ENCODE measurements at places on chromosomes 16 and 17. TPM values are rescaled to one million over a fixed set of nuclear protein-coding genes. Genes with fewer than 3 reads are reported as not detected.

Gene AATK
- total RNA-seq = 0.72 TPM

Gene MAPK8IP3
- 381 TPM for total RNA-seq

DNA sequence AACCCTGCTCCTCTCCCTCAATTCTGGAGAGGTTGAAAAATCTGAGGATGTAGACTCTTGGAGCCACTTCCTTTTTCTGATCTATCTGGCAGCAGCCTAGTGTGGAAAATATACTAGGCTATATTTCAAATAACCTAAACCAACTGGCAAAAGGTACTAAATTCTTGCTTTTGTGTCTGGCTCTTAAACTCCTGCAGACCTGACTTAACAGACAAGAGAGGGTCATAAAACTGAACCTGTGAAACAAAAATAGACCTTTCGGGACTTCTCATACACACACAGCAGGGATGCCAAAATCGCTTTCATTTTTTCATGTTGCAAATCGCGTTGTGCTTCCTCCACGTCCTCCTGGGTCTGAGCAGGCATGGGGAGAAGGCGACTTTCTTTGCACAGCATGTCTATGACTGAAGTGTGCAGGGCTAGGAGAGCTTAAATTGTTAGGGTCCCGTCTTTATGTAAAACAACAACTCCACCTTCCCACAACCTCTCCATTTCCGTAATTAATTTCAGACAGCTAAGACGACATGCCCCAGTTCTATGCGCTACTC is 520.7 kb upstream of the PSMD7 start:
- DNase-seq = no peak

Gene CFAP97D1
- not detected for total RNA-seq

Gene CMTM1
- total RNA-seq = 0.61 TPM

Gene DBNDD1
- 0.58 TPM for total RNA-seq

GRCh38 chr17:74249590-74250270 is 24.3 kb upstream of the DNAI2 start:
- no peak for DNase-seq

DNA sequence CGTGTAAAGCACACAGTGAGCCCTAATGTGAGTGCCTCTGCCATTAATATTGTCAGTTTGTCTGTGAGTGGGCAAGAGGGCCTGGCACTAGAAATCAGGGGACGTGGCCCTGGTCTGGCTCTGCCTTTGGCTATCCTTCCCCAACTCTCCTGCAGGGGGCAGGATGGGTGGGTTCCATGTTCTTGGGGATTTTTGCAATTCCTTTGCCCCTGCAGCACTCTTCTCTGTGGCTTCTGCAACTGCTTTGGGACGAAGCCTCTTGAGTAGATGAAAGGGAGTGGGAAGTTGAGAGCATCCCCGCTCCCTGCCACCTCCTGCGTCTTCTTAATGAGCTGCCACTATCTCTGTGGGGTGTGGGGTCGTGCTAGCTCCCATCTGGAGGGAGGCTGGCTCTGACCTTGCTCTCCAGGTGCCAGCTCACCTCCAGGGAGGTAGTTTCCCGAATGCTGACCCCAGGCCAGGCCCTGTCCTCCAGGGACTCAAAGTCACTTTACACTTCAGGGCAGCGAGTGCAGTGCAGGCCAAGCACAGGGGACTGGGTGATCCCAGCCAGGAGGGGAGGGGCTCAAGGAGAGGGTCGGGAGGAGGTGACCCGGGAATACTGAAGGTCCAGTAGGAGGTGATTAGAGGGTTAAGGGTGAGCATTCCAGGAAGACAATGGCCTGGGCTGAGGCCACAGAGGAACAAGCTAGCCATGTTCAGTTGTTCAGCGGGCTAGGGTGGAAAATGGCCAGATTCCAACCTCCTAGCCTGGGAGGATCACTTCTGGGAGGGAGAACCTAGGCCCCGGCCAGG is 121.0 kb upstream of the NLRP1 start:
- no peak for DNase-seq

DNA sequence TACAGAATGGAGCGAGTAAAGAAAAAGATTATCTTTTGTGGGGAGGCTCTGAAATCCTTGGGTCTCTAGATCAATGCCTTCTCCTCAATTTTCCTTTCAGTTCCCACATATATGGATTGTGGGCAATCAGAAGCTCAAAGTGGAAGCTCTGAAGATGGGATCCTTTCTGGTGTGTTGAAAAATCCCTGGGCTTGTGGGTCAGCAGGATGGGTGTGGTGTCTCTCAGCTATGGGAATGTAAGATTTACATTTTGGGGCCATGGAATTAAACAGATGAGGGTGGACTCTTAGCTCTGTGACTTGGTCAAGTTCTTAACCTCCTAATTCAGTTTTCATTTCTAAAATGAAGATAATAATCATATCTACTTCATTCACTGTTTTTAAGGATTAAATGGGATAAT is 231.9 kb upstream of the CA10 start:
- DNase-seq = no peak
